Epithelial cell of prostate (primary cell): ENCODE measurements at places on chromosomes 12 and 14.

DNA sequence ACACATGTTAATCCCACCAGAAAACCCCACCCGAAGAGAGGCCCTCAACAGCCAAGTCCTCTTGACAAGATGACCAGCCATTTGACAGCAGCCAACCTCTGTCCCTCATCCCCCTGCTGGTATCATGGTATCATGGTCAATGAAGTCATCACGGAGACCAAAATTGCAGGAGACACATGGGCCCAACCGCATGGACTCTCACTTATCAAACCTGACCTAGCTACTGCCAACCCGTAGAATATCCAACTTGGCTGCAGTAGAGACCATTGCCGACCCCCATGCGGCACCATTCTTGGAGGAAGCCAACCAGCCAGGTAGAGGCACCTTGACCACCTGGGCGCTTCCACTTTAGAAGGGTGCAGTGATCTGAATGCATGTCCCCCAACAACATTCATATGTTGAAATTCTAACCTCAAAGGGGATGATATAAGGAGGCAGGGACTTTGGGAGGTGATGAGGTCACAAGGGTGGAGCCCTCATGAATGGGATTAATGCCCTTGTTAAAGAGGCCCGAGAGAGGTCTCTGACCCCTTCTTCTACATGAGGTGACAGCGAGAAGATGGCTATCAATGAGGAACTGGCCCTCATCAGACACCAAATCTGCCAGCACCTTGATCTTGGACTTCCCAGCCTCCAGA lies 33.3 kb downstream of the DIO3 start:
- no peak for DNase-seq

GRCh38 chr12:121918679-121919038 lies 267 bp downstream of the CFAP251 start:
- no peak for DNase-seq

DNA sequence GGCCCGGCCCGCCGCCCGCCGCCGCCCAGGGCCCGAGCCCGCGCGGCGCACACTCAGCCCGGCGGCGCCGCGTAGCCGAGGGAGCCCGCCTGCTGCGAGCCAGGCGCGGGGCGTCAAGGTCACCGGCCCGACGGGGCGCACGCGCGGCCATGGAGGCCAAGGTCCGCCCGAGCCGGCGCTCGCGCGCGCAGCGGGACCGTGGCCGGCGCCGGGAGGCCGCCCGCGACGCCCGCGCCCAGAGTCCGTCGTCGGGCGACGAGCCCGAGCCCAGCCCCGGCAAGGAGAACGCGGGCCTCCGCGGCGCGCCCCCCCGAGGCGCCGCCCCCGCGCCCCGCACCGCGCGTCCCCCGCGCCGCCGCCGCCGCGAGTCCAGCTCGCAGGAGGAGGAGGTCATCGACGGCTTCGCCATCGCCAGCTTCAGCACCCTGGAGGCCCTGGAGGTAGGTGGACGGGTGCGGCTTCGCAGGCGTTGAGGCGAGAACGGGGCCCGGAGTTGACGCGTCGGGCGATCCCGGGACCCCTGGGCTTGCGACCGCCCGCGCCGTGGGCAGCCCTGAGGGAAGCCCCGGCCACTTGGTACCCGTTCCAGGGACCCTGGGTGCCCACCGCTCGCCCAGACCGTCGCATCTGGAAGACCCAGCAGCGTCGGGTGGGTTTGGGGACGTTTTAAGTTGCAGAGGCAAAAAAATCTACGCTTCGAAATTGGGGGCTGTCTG lies 629 bp downstream of the FBRSL1 start:
- DNase-seq: no peak

DNA sequence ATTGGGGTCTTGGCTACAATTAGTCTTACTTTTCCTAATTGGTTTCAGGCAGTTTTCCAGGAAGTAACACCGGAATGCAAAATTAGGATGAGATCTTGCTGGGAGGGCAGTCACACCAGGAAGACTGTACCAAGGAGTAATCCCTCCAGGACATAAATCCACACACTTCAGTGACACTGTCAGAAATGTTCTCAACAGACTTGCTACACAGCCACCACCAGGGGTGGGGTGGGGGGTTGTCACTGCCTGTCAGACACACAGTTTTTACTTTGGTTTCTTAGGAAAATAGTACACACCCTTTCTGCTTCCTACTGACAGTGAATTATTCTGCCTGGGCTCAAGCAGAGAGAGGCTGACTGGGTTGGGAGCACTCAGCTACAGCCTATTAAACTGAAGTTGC lies 102.9 kb upstream of the CCDC196 start:
- DNase-seq: no peak

DNA sequence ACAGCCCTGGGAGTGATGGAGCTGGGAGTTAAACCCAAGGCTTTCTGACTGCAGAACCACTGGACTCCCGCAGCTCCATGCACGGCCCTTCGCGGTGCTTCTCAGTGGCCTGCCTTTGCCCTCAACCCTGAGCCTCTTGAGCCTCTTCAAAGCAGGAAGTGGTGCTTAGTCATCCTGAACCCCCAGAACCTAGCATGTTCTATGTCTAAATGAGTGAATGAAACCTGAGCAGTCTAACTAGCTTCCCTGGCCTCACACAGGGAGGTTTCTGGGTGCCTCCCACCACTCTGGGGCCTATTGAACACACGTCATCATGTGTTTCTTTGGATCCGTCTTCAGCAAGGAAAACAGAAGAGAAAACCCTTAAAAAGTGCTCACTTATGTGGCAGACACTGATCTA lies 117.9 kb upstream of the SFSWAP start:
- no peak for DNase-seq

DNA sequence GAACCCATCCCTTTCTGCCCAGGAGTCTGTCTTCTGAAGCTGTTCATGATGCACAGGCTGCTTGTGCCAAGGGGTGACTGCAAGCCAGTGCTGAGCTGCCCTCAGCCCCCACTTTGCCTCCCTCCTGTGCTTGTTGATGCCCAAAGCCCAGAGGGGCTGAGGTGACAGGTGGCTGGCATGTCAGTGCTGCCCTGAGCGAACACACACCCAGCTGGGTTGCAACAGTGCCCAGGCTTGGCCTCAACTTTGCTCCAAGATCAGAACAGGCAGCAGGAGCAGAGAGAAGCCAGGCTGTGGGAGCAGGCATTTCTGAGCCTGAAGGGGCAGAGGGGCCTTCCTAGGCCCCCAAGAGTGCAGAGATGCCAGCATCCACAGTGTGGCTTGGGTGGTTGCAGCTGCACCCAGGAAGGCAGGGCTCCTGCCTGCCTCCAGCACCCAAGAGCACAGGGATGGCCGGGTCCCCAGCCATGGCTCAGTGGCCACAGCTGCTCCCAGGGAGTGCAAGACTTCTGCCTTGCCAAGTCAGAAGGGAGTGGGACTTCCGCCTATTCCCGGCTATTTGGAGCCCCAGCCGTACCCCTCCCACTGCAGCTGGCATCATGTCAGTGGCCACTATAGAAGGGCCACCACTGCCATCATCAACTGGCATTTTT lies 83.1 kb downstream of the SLC16A7 start:
- no peak for DNase-seq

- DNase-seq: peak; percentile 12
Observed at GRCh38 chr12:85301051-85301450, 21.0 kb downstream of the ALX1 start.

- no peak for DNase-seq
Observed at GRCh38 chr12:113432986-113433385, 10.8 kb downstream of the SDSL start.

- no peak for DNase-seq
Observed at GRCh38 chr14:57388067-57388466, 2.3 kb upstream of the NAA30 start.

DNA sequence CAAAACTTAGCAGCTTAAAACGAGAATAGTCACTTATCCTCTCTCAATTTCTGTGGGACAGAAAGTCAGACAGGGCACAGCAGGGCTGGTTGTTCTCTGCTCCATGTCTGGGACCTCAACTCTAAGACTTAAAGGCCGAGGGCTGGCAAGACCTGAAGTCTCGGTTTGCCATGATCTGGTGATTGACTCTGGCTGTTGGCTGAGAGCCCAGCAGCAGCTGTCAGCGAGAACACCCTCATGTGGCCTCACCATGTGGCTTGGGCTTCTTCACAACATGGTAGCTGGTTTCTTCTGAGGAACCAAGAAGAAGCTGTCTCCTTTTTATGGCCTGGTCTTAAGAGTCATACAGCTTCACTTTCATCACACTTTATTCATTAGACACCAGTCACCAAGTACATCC lies 1.7 kb upstream of the VASH1 start:
- no peak for DNase-seq

- no peak for DNase-seq
Observed at GRCh38 chr14:60092526-60092920, 800 bp downstream of the PCNX4 start.

DNA sequence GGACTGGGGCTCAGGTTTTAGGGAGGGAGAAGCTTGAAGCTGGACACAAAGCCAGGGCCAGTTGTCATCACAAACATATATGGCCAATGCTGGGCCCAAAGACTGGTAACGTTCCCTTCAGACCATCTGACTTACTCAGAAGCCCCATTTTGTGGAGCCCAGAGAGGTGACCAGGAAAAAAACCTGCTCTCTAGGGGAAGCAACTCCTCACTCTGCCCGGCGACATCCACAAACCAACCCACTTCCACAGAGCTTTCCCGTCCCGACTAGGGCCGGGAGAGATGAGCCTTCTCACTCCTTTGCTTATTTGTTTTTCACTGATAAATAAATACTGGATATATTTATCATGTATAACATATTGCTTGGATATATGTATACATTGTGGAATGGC lies 180.9 kb upstream of the RTL1 start:
- DNase-seq: no peak

- DNase-seq: peak; percentile 87
Observed at GRCh38 chr12:46430340-46430948, 57.9 kb upstream of the SLC38A2 start.
